ENCODE measurements at places on chromosomes 5 and 9.

- no peak for DNase-seq
These were observed 20.1 kb upstream of the SLC25A48 start for GRCh38 chr5:135814316-135814715.

- no peak for DNase-seq
These were observed 67.8 kb downstream of the LHX2 start for GRCh38 chr9:124079176-124079925.

DNA sequence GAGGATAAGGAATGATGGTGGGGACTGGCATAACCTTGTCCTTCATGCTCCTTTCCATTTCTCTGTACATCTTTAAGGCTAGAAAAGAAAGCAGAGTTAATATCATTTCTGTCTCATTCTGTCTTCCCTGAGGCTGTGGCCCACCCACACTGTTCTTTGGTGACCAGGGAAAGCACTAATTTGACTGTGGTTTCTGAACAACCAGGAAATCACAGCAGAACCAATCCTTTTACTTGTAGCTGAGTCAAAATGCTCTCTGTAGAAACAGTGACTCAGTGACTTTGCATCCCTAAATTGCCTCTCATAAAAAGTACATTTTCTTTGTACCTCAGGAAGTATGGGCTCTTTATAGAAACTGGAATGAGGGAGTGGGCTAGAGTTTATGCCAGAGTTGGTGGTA, 28.1 kb downstream of the IL33 start:
- DNase-seq = no peak

- no peak for DNase-seq
These were observed 209.2 kb downstream of the DIRAS2 start for GRCh38 chr9:90433398-90433941.

DNA sequence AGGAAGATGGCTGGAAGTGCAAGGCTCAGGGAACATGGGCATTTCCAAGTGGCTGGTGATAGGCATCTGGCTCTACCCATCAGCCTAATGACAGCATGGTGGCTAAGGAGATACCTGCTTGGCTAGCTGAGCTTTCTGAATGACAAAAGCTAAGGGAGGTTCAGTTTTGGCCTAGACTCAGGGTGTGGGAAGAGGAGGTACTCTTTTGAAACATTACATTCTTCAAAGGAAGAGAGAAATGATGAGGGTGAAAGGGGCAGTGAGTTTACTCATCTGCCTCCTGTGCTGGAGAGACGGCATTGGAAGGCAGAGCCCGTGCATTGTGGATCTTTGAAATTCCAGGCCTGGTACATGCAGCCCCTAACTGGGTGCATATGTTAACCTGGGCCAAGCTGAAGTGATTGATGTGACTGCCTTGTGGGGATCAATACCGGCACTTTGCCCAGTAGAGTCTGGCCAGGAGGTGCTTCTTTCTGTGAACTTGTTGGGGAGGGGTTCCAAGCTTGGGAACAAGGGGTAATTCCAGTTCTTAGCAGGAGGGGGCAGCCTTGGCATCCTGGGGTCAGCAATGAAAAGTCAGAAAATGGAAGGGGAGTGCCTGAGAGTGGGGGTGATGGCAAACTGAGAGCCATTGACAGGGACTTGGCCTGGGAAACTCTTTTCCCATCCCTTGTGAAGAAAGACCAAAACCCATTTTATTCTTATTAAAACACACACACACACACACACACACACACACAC, 108.6 kb downstream of the ACER2 start:
- DNase-seq = no peak

GRCh38 chr5:5953584-5954274, 424.6 kb downstream of the MED10 start:
- no peak for DNase-seq

DNA sequence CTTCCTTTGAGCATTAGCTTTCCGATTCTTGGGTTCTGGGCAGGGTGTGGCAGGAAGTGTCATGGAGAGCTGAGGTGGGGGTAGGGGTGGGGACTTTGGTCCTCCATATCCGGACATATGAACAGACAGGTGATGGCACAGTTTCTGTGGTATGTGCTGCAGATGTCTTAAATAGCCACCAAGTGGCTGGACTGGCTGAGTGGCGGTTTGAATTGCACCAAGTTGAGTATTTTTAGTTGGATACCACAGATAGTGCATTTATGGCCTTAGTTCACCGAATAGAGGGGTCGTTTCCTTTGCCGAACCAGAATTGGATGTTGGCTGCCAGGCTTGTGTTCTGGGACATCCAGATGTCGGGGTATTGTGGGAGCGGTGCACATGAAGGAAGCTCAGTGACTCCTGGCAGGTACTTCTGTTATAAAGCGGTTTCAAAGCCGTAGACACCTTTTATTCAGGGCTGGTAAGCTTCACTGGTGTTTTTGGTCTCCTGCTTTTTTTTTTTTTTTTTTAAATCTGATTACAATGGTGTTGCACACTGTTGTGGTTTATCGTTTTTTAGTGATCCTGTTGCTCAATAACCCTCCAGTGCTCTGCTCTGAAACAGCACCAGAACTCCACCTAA, 15.1 kb upstream of the TNFAIP8 start:
- DNase-seq = no peak

GRCh38 chr5:148466236-148466580, 82.5 kb downstream of the FBXO38 start:
- DNase-seq = no peak
